Activated CD4-positive, alpha-beta memory T cell treated with anti-CD3 and anti-CD28 coated beads, Interleukin-2, amount 10 ng/mL, durations not matched to agents 7 days and 5 days (primary cell): ENCODE measurements at places on chromosomes 11 and 22. TPM values are rescaled to one million over a fixed set of nuclear protein-coding genes. Genes with fewer than 3 reads are reported as not detected.

The CABP4 gene
- 2.3 TPM for total RNA-seq

The KDELR3 gene
- 0.75 TPM for total RNA-seq

GRCh38 chr11:72225411-72225951 is 914 bp downstream of the INPPL1 start:
- DNase-seq = peak; percentile 45

- DNase-seq = no peak
Observed at GRCh38 chr22:19843107-19843856, 11.4 kb downstream of the GNB1L start.

GRCh38 chr22:49269928-49270327 is 557.7 kb downstream of the BRD1 start:
- no peak for DNase-seq

DNA sequence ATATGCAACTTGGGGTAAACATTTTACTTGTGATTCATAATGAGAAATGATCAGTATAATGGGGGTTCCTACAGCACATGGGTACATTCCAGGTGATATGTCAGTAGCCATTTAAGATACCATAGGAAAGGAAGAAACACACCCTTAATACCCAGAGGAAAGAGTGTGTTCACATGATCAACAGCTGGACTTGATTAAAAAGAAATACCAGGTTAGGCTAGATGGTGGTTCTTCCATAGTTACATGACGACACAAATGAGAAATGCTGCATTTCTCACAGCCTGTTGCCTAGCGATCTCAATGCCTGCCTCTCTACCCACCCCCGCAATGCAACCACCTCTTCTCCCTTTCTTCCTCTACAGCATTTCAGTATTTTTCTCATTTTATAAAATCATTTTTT is 96.8 kb downstream of the TTC28 start:
- DNase-seq = no peak

DNA sequence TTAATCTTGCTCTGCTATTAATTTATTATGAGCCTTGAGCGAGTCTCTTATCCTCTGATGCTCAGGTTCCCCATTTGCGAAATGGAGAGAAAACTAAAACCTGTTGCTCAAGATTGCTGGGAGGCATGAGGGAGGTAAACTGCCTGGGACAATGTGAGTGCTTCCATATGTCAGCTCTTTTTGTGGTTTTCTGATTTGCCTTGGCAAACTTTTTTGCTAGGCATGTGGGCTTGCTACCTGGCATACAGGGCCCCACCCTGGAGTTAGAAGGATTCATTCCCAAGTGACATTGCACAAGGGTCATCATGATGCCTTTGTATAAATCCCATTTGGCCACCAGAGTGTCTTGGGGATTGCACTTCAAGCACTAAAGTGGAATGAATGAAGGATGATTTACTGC is 22.4 kb downstream of the TSPAN18 start:
- no peak for DNase-seq

DNA sequence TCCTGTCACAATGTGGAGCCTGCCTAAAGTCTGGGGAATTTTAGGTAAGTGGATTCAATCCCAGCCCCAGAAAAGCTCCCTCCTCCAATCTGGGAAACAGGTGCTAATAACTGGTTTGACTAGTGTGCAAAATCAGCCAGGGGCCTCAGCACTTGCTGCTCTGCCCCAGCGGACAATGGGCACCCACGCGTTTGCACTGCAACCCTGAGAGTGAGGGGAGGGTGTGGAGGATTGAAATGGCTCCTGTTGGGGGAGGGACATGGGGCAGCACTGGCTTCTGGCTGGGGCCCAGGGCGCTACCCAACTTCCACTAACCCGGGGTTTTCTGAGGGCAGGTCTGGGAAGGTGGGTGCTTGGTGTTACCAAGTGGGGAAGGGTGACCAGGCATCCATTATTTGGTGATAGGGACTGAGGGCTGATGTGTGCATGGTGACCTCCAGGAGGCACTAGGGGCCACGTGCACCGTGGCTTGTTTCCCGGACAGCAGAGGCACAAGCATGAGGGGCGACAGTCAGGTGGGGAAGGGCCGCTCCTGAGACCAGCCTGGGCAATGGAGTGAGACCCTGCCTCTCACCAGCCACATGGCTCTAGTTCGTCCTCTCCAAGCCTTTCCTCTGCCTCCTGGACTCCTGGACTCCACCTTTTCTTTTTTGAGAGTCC is 4.3 kb upstream of the PNPLA5 start:
- no peak for DNase-seq

DNA sequence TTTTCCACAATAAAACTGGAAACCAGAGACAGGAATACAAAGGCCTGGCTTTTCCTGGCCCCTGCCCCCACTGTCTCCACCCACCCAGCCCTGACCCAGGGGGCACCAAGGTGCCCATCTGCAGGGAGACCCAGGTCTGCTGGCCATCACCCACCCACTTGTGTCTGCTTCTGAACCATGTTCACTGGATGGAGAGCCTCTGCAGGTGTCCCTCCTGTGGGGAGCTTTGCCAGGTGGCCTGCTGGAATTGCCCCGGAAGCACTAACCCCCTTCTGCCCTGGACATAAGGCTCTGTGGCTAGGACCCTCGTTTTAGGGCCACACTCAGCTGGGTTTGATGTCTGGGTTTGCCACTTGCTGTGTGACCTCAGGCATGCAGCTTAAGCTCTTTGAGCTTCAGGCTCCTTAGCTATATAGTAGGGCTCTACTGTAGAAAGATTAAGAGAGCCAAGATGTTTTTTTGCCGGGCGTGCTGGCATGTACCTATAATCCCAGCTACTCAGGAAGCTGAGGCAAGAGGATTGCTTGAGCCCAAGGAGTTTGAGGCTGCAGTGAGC is 3.9 kb downstream of the SCARF2 start:
- DNase-seq = no peak

- no peak for DNase-seq
Observed at GRCh38 chr22:30291058-30291892, 2.0 kb upstream of the CASTOR1 start.

DNA sequence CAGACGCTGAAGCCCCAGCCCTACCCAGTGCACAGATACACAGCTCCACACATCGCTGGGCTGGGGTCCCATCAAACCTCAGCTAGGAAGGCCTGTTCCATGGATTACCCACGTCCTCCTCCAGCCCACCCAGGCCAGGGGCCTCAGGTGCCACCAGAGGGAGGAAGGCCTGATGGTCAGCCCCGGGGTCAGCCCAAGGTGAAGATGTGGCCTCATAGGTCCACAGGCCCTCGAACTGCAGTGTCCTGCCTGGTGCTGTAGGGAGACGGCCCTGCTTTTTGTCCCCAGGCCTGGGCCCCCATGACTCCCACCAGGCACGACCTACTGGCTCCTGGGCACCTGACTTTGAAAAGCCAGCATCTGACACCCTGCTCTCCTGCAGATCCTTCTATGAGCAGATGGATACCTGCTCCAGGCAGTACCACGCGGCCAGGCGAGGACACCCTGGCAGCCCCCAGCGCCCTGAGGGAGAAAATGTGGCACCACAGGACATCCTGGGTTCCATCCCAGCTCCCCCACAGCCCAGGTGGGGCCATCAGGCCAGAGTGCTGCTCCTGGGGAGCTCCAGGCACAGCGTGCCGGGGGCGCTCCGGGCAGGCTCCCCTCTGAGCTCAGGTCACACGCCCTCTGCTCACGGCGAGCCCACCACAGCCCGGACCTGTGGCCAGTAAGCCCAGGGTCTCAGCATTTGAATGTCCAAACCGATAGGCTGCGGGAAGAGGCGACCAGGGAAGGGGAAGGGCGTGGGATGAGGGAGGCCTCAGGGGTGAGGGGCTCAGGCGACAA is 15.8 kb upstream of the MOB2 start:
- no peak for DNase-seq

- no peak for DNase-seq
Observed at GRCh38 chr11:16359369-16359768, 3.0 kb upstream of the SOX6 start.

- no peak for DNase-seq
Observed at GRCh38 chr11:75639762-75640181, 29.1 kb downstream of the MAP6 start.

DNA sequence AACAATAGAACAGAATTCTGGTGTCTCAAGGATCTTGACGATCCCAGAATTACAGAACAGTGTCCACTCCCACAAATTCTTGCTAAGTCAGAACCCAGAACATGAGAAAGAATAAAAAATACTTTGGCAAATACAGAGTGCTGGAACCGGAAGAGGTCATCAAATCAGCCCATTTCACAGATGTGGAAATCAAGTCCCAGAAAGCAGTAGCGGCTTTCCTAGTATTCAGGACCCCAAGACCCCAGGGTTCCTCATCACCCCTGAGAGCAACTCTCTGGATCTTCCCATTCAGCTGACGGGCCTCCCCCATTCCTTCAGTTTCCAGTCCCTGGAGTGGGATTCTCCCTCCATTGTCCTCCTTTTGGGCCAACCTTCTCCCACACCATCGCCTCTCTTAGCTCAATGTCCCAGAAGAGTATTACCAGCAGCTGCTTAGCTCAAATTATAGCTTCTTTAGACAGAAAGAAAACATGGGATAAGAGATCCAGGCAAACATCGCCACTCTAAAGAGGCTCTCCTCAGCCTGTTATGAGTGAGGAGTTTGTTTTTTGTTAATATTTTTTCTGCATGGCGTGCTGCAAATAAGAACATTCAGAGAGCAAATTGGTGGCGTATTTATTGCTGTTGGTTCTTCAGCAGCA is 268.3 kb downstream of the MN1 start:
- no peak for DNase-seq
